ENCODE measurements at places on chromosomes 11 and 22. TPM values are rescaled to one million over a fixed set of nuclear protein-coding genes. Genes with fewer than 3 reads are reported as not detected.
A peak's percentile ranks its signal among the peaks of the same experiment; 100 is the strongest.

Gene POTEH
- not detected for total RNA-seq

Gene HPS4
- 21.6 TPM for total RNA-seq

Gene PKDREJ
- total RNA-seq: not detected

Gene BAIAP2L2
- total RNA-seq: not detected

DNA sequence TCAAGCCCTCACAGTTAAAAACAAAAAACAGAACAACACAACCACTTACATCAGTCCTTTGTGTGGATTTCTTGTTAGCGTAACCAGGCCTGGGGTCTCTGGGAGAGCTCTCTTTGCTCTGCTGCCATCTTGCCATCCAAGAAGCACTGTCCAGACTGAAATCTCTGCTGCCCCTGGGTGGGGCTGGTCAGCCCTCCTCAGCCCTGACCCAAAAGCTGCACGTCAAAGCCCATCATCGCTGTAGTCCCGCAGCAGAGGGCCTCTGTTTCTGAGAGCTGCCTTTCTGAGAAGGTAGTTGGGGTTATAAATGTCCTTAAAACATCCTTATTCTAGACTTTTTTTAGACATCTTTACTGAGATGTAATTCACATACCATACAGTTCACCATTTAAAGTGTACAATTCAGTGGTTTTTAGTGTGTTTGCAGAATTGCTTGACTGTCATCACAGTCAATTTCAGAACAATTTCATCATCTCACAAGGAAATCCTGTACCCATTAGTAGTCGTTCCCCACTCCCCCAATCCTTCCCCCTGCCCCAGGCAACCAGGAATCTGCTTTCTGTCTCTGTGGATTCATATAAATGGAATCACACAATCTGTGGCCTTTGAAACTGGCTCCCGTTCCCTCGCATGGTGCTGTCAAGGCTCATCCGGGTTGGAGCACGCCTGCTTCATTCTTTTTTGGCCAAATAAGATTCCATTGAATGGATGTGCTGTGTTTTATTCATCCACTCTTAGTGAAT, 94.9 kb downstream of the TBC1D22A start:
- no peak overlapping the region for H3K4me3 ChIP-seq
- H3K27me3 ChIP-seq: no peaks in the 10 kb centered on the region
- peaks cover 5% of the 10 kb centered on the region for H3K36me3 ChIP-seq
- DNase-seq: no peak

DNA sequence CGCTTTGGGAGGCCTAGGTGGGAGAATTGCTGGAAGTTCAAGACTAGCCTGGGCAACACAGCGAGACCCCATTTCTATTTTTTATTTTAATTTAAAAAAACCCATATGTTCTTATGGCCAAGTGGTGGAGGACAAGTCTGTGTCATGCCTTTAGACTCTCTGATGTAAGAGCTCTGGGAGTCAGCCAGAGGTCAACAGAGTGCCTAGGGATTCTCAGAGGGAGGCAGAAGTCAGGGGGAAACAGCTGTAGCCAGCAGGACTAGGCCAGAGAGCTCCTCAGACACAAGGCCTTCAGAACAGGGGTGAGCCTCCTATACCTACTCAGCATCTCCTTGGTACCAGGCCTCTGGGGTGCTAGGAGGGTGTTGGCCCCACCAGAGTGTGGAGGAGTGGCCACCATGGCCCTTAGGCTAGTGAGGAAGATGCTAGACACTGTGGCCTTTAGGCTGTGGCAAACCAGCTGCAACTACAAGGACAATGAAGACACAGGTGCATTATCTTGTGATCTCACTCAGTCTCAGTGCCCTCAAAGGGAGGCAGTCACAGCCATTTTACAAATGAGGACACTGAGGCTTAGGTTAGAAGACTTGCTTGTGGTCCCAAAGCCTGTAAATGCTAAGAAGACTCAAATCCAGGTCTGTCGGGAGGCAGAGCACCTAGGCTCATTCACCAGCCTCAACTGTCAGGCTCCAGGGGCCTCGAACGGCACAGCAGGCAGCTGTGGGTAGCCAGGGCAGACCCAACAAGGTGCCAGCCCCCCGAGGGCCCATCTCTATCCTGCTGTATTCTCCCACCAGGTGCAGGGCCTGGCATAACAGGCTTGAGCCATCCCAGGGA, 5.0 kb downstream of the ZP1 start:
- H3K4me1 ChIP-seq: peaks cover 23% of the 10 kb centered on the region
- peaks cover under 1% of the 10 kb centered on the region for H3K36me3 ChIP-seq
- DNase-seq: no peak
- peaks cover 5% of the 10 kb centered on the region for H3K27me3 ChIP-seq
- no peak overlapping the region for H3K4me3 ChIP-seq
- no peak overlapping the region for H3K27ac ChIP-seq

GRCh38 chr22:27801616-27802345, at the start of gene MN1:
TSS of gene MN1 (minus strand) at chr22:27801756. CDS start at chr22:27800543, 1,213 bp downstream.
- H3K27ac ChIP-seq: no peak within 1 kb of the TSS
- no peaks in the 10 kb centered on the region for H3K36me3 ChIP-seq
- H3K27me3 ChIP-seq: peaks cover 12% of the 10 kb centered on the region
- H3K4me3 ChIP-seq: peak within 1 kb of the TSS; percentile 71

- no peaks in the 10 kb centered on the region for H3K36me3 ChIP-seq
- no peak overlapping the region for H3K27ac ChIP-seq
- no peaks in the 10 kb centered on the region for H3K4me1 ChIP-seq
- H3K27me3 ChIP-seq: peaks cover 22% of the 10 kb centered on the region
Observed at GRCh38 chr11:68693484-68693882, 9.1 kb downstream of the GAL start.

- H3K36me3 ChIP-seq: no peaks in the 10 kb centered on the region
- H3K4me3 ChIP-seq: no peak overlapping the region
- DNase-seq: no peak
Observed at GRCh38 chr11:15591112-15591537, 476.4 kb downstream of the INSC start.

DNA sequence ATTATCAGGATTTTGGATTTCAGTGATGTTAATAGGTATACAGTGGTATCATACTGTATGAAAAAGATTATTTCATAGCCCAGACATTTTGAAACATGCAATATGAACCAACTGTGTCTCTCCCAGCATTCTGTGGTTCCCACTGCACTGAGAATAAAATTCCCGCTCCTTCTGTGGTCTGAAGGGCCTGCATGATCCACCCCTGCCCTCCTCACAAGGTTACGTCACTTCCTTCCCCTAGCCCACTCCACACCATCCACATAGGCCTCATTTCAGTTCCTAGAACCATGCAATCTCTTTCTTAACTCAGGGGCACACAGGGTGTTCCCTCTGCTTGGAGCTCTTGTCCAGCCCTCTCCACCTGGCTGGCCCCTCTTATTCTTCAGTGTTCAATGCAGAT, 103.1 kb downstream of the TSPAN18 start:
- DNase-seq: no peak
- H3K36me3 ChIP-seq: no peaks in the 10 kb centered on the region
- H3K4me3 ChIP-seq: no peak overlapping the region
- H3K4me1 ChIP-seq: no peaks in the 10 kb centered on the region
- H3K27ac ChIP-seq: no peak overlapping the region
- H3K27me3 ChIP-seq: peaks cover 68% of the 10 kb centered on the region

DNA sequence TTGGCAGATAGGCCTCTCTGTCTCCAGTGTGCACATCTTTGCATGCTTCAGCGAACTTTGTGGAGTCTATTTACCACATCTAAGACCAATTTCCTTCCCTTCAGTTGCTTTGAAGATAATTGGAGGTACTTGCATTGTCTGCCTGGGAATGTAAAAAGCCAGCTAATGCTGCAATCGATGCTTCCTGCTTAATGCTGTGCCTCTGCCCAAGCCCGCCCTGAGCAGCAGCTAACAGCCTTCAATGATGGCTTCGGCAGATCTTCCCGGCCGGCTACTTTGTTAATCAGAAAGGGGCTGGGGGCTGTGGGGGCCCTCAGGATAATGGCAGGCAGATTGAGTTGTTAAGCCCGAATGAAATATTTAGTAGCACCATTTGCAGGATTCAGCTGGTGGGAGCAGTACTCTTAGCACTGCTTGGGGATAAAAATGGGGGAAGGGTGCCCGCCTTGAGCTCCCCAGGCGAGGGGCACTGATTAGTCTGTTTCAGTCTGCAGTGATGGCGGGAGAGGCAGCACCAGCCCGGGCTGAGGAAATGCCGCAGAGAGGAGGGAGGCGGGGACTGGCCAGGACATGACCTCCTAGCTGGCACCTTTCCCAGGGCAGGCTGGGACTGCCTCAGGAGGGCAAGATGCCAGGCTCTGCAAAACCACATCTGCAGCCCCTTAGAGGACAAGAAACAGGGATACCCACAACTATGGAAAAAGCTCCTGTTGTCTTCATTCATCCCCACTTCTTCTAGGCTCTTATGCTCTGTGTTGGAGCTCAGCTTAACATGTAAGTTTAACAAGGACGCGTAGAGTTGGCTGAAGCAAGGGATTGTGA, 460.0 kb downstream of the BUD13 start:
- no peaks in the 10 kb centered on the region for H3K4me1 ChIP-seq
- H3K4me3 ChIP-seq: no peak overlapping the region
- H3K27ac ChIP-seq: no peak overlapping the region
- H3K36me3 ChIP-seq: peaks cover 10% of the 10 kb centered on the region
- H3K27me3 ChIP-seq: peaks cover 2% of the 10 kb centered on the region

DNA sequence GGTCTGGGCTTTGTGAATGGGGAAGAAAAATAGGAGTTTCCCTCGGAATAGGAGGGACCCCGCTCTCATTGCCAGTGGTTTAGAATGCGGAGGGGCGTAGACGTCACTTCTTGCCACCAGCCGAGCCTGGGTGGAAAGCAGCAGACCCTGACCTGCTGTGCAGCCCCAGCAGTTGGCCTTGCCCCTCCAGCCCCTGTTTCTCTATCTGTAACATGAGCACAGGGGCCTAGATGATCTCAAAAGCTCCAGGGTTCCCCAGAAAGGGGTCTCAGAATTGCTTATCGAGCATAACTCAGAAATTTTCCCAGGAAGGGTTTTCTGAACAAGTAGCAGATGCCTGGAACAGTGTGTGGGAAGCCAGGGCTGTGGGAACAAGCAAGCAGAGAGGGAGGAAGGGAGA, 43.9 kb downstream of the C11orf91 start:
- H3K27me3 ChIP-seq: no peaks in the 10 kb centered on the region
- no peak overlapping the region for H3K4me3 ChIP-seq
- peaks cover 13% of the 10 kb centered on the region for H3K4me1 ChIP-seq
- peaks cover 21% of the 10 kb centered on the region for H3K36me3 ChIP-seq
- no peak overlapping the region for H3K27ac ChIP-seq
